AG04450 (cell line): ENCODE measurements at places on chromosomes 16 and 17.

- no peak for DNase-seq
Measured at GRCh38 chr17:44130693-44131349, 7.4 kb upstream of the HDAC5 start.

GRCh38 chr16:66740533-66740932 is 10.9 kb downstream of the DYNC1LI2 start:
- DNase-seq = no peak

DNA sequence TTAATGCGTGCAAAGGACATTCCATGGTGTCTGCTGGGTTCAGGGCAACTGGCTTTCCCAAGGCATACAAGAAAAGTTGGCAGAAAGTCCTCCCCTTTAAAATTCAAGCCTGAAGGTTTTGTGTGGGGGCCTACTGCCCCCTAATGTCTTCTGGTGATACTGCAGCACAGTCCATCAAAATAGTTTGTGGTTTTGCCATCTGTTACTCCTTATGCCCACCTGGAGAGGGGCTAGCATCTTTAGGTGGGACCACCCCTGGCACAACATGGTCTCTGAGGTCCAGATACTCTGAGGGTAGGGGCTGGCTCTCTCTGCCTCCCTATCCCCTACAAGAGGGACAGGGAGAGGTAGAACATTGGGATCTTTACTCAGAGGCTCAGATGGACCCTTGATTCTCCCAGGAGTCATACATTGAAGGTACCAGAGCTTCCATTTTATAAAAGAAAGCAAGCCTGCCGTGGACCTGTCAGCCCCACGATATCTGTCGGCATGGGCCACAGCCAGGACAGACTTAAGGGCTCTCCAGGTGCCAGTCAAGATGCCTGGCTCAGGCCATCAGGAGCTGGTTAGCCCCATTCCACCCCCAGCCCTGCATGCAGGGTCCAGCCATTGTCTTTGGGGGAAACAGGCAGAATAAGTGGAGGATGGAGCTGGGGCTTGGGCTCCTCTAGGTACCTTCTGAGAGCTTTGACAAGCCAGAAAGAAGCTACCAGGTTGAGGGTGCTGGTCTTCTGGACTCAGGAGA is 6.3 kb downstream of the ESRP2 start:
- DNase-seq = peak; percentile 29

GRCh38 chr17:61299517-61300513 is 99.8 kb upstream of the TBX2 start:
- DNase-seq = no peak

DNA sequence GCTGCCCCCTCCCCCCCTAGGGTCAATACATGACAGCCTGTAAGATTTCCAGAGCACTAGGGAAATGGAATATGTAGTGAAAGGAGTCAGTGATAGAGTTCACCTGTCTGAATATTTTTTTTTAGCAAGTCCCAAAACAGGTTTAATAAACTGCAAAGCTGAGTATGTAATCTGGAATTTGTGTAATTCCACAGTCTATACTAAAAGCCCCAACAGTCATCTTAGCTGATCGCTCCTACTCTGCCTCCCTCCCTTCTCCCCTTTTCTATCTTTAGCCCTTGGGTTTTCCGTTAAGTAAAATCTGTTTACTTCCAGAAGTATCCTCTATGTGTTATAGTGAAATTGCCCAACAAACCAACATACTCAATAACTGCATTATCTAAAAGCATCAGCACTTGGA is 3.5 kb downstream of the CDH13 start:
- no peak for DNase-seq

GRCh38 chr16:89657442-89658220 is at the start of the genes CHMP1A and SPATA33:
Gene CHMP1A, minus strand, starts transcription at chr16:89657708. Its CDS starts 120 bp downstream, at chr16:89657588.
Gene SPATA33, plus strand, starts transcription at chr16:89657836. Its CDS starts 76 bp downstream, at chr16:89657912.
- DNase-seq = peak; percentile 50

DNA sequence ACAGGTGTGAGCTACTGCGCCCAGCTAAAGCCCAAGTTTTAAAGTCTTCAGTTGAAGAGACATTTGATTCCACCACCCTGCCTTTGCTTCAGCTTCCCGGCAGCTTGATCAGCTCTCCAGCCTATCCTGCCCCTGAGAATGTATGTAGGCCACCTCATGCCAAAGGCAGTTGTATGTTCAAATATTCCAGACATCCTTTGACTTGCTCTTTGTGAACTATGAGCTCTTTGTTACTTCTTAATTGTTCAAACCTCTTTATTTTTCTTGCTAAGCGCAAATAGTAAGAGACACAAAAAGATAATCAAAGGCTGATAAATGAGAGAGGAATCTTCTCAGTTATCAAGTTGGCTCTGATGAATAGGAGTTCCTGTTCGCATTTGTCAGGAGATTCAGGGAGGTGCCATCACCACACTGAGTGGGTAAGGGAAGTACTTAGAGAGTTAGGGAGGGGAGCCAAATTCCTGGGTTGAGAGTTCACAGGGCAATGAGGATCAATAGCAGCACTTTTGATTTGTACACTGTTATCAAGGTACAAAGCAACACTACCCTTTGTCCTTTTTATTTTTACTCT is 32.0 kb upstream of the SUPT4H1 start:
- DNase-seq = no peak

DNA sequence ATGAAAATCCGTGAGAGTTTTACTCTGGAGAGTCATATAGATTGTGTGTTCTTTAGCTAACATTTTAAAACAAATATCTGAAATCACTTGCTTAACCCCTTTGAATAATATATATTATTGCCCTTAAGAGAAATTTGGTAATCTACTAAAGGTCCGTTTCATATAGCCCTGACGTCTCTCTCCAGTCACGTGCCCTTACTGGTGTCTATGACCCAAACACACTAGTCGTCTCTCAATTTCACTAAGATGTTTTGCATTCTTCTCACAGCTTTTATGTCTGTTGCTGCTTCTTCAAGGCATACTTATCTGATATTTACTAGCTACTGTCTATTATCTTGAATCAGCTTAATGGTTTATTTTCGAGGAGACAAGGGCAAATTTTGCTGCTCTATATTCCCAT is 409.9 kb downstream of the KCNJ18 start:
- DNase-seq = no peak

DNA sequence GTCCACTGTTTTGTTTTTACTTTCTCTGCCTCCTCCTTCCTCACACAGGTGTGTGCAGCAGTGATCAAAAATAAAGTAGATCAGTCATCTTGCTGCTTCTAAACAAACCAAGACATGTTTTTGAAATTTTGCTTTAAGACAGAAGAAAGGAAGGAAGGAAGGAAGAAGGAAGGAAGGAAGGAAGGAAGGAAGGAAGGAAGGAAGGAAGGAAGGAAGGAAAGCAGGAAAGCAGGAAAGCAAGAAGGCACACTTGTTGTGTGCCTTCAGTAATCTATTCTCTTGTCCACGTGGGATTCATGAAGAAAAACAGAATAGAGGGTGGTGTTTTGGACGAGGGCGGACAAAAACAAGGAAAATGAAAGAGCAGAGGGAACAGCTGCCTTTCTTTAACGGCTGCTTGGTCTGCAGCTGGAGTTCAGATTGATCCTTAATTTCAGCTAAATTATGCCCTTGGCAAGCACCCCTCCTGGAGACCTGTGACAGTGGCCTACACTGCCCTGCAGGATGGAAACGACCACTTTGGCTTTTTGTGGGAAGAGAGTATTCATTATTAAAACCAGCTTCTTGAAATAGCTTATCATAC is 188.5 kb upstream of the IRX3 start:
- no peak for DNase-seq

DNA sequence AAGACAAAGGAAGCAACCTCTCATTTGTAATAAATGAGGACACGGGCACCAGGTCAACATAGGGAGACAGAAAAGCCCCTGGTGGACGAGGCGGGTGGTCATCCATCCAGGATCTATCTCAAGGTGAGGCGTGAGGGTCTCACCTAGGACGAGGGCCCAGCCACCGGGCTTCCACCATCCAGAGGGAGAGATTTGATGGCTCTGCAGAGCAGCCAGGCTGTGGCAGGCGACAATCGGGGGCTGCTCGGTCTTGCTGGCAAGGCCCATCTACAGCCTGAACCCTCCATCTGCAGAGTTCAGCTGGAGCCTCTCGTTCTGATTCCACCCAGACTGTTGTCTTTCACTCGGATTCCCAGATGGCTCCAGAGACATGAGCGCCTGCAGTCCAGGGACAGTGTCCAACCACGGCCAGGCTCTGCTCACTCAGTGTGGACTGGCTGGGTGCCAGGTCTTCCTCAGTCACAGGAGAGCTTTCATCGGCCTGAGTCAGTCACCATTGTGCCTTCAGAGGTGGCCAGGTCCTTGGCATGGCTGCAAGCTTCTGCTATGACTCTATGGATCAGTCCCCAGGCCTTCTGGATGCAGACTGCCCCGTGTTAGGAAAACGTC is 5.9 kb downstream of the LITAFD start:
- no peak for DNase-seq
